ENCODE measurements at places on chromosomes 3 and 15.

GRCh38 chr3:127207727-127208482 is 15.0 kb downstream of the PRR23E start:
- no peak for DNase-seq

DNA sequence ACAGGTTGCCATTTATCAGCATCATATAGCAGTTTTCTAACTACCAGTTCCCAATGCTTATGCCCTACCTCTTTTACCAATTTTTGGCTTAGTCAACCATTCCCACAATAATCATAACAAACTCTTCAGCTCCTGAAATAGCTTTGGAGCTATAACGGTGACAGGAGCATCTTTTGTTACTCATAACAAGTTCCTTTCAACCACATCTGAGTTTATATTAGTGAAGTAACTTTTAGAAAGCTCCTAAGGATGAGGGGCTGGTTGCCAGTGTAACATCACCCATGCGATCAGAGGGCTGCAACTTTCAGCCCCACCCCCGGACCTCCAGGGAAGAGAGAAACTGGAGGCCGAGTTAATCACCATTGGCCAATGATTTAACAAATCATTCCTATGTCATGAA is 495.3 kb upstream of the RASGRP1 start:
- DNase-seq, result no peak

DNA sequence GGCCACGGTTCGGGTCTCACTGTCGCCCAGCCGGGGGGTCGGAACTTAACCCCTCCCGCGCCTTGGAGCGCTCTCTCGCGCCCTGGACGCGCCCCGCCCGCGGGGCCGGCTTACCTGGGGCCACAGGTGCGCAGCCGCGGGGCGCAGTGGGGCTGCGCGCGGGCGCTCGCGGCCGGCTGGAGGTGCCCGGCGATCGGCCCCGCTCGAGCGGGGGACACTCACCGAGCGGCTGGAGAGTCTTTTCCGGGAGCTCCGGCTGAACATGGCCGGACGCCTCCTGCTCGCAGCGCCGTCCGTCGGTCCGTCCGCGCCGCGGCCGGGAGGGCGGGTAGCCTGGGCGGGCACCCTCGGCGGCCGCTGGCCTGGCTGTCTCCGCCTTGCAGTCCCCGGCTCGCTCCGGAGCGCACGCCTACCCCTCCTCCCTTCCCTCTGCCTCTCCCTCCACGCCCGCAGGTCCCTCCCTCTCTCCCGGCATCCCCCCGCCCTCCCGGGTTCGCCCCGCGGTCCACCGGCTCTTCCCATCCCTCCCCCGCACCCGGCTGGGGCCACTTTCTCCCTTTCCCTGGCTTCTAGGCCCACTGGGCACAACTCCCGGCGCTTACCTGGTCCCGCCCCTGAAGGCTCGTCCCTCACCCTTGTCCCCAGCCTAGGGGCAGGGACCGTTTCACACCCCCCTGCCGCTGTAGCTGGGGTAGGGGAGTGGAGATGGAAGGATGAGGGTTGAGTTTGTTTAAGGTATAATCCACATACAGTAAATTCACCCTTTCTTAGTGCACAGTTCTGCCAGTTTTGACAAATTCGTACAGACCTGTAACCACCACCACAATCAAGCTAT is 220.1 kb upstream of the PRICKLE2 start:
- no peak for DNase-seq

GRCh38 chr3:111668326-111668725 is 73.2 kb upstream of the ZBED2 start:
- no peak for DNase-seq

- no peak for DNase-seq
Measured at GRCh38 chr15:63837032-63837431, 3.3 kb upstream of the HERC1 start.

- no peak for DNase-seq
Measured at GRCh38 chr3:74314696-74315095, 299.8 kb downstream of the CNTN3 start.

DNA sequence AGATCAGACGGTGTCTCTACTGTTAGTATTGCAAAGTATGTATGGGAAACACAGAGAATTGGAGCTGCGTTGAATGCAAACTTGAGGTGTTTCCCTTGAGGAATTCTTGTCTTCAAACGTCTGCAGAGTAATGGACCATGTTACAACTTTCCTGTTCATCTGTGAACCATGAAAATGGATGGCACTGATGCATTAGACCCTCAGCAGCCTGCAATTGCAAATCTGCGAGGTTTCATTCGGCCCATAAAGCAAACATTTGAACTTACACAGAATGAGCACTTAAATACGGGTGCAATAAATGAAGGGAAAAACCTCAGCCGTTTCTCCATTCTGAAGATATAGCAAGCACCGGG is 49.7 kb downstream of the LRRN1 start:
- DNase-seq, result no peak

GRCh38 chr3:145032791-145033190 is 1061.2 kb downstream of the DIPK2A start:
- DNase-seq, result no peak

DNA sequence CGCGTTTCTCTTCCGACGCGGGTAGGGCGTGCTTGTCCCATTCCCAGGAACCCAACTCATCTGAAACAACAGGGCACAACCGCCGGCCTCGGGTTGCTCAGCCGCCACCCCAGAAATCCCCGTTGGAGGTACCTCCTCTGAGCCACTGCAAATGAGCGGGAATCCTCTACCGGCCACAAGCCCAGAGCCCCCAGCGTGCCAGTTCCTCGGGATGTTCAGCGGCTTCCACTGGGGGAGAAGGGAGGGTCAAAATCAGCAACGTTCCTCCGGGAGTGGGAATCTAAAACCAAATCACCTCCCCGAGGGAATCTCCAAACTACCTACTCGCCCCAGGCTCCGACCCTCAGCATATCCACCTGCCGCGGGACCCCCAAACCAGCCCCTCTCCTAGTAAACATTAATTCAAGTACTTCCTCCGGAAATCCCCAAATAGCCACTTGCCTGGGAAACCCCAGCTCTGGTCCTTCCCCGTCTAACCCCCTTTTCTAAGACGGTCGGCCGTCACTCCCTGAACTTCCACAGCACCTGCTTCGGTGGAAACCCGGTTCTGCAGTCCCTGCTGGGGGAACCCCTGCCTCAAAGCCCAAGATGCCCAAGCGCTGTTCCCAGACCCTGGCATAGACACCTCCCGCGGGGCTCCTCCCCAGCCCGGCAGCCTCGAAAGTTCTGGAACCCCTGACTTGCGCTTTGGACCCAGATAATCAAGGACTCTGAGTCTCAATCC is 887 bp downstream of the OXTR start:
- no peak for DNase-seq

GRCh38 chr15:77843546-77843945 is 210.8 kb upstream of the LINGO1 start:
- DNase-seq, result no peak

DNA sequence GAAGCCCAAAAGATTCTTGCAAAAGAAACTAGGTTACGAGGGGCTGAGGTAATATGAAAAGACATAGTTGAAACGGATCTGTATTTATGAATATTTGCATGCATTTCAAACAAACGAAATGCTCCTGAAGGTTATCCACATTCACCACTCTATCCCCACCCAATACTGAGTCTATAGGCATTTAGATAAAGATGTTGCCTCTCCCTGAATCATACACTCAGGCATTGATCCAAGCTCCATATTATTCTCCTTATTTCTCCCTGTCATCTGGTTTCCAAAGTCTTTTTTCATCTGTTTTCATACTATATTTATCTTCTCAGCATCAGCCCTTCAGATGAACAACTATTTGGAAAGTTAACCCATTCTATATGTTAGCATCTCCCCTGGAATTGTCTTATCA is 492.5 kb upstream of the TGFBR2 start:
- DNase-seq, result no peak

DNA sequence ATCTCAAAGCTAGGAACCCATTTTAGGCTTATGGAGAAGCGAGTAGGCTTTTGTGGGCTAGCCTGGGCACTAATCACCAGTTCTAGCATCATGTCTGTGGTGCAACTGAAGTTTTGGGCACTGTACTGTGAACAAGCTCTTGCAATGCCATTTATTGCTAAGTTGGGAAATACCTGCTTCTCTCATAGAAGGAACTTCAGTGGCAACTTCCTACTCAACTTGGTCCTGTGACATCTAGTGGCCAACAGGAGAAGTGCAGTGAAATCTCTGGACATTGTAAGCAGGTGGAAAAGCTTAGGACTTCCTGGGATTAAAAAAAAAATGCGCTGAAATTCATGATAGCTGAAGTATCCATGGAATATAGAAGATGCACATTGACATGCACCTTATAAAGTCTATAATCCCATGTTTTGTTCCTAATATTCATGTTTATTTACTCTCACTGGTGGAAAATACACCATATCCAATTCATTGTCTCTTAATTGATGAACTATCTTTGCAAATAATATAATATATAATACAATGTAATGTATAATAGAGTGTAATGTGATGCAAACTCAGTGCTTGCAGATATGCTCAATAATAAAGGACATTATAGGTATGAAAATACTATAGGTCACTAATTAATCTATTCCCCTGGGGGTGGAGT is 6.5 kb upstream of the ALDH1A3 start:
- DNase-seq, result no peak

DNA sequence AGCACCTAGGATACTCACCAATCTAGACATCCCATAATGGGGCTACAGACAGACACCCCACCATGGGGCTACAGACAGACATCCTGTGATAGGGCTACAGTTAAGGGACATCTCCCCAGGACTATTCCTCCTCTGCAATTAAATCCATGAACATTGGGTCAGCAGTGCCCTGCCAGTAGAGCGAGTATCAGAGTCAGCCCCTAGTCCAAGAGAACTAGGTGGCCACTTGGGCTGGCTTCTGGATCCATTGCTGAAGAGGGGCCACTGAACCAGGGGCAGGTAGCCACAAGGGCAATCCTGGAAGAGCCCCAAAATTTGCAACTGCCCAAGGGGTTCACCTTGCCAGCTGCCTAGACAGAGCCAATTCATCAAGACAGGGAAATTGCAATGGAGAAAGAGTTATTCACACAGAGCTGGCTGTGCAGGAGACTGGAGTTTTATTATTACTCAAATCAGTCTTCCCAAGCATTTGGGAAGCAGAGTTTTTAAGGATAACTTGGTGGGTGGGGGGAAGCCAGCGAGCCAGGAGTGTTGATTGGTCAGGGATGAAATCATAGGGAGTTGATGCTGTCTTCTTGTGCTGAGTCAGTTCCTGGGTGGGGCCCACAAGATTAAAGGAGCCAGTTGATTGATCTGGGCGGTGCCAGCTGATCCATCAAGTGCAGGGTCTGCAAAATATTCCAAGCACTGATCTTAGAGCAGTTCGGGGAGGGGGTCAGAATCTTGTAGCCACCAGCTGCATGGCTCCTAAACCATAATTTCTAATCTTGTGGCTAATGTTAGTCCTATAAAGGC is 170.2 kb upstream of the SMAD3 start:
- DNase-seq, result no peak

GRCh38 chr15:101827257-101827656 is 15.3 kb downstream of the OR4F15 start:
- DNase-seq, result no peak

DNA sequence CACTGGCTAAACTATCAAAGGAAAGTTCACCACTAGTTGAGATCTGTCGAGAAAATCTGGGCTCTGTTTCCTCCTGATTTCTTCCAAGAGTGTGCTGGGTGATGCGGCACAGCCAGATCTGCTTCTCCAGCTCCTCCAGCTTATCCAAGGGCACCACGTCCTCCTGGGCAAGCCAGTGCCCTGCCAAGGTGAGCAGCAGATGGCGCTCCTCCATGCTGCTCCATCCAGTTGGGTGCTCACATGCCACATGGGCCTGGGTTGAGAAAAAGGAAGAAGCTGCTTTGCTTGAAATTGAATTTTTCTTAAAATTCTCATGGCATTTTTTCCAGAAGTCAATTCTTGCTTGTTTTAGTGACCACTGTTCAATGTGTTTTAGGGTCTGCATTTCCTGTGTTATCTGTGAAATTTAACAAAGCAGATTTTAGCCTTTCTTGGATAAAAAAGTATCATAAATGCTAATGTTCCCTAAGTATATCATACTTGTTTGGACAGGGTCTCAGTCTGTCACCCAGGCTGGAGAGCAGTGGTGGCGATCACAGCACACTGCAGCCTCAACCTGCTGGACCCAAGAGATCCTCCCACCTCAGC is 47.3 kb downstream of the EIF3J start:
- DNase-seq, result peak; percentile 18

DNA sequence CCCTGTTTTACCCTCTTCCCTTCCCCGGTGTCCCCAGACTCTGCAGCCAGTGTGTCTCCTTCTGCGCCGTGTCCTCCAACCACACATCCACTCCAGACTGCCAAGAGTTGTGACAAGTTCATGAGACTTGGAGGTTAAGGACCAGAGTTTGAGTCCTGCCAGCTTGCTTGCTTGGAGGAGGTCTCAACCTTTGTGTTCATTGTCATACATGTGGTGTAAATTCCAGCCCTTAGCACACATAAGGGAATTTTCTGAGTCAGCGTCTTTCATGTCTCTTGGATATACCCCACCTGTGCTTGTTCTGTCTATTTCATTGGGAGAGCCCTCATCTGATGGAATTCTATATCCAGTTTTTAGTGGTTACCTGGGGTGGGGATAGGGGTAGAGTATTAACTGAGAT is 13.3 kb downstream of the CORO2B start:
- no peak for DNase-seq

- DNase-seq, result no peak
Measured at GRCh38 chr3:43055806-43056770, 49.8 kb downstream of the POMGNT2 start.

DNA sequence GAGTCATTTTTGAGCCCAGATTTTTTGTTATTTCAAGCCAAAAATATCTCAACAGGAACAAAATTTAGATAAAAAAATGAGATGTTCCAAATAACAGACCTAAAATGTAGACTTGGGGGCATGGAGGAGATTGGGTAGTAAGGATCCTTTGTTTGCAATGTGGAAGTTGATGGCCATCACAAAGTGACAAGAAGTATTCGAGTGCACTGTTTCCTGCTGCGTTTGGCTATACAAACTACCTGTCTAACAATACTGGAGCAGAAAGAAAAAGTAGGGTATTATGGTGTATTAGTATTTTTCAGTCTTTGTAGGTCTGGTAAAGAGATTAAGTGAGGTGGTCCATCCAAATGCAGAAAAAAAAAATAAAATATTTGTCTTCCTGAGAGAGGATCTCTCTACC is 284.2 kb downstream of the C3orf38 start:
- no peak for DNase-seq

DNA sequence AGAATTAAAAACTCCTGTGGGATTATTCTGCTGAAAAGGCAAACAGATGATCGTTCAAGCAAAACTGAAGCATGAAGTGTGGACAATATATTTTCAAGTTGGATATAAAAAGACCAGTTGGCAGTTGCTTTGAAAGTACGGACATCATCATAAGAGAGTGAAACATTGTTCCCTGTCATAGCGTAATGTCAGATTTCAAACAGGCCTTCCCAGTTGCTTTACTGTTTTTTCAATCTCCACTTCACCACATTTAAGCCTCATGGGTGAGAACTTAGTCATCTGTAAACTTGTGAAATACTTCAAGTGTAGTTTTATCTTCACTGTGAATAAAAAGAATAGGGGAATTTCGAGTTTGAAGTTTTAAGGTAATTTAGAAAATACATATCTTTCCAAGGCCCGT is 435.1 kb upstream of the CNTN3 start:
- DNase-seq, result no peak

GRCh38 chr3:156389449-156389950 is 165.4 kb downstream of the SSR3 start:
- no peak for DNase-seq

GRCh38 chr15:86333819-86334218 is 254.1 kb downstream of the AGBL1 start:
- no peak for DNase-seq

- no peak for DNase-seq
Measured at GRCh38 chr3:153096731-153097131, 65.3 kb upstream of the RAP2B start.

GRCh38 chr3:18135060-18135814 is 289.9 kb downstream of the SATB1 start:
- no peak for DNase-seq
